Activated CD4-positive, alpha-beta memory T cell treated with anti-CD3 and anti-CD28 coated beads for 36 hours (primary cell): ENCODE measurements at places on chromosomes 16 and 17.
A peak's percentile ranks its signal among the peaks of the same experiment; 100 is the strongest.

DNA sequence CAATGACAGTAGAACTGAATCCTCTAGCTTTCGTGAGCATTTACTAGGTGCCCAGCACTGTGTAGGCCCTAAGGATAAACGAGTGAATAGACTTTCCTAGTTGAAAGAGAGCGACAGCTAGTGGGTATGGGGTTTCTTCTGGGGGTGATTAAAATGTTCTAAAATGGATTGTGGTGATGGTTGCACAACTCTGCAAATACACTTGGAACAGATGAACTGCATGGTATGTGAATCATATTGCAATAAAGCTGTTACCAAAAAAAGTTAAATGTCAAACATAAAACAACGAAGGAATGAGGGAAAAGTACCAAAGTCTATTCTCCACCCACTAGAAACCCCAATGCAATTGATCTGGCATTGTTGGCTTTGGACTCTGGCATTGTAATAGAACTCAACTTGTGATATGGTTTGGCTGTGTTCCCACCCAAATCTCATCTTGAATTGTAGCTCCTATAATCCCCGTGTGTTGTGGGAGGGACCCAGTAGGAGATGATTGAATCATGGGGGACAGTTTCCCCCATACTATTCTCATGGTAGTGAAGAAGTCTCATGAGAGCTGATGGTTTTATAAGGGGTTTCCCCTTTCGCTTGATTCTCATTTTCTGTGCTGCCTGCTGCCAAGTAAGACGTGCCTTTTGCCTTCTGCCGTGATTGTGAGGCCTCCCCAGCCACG lies 70.5 kb downstream of the MARF1 start:
- H3K4me1 ChIP-seq: peaks cover 24% of the 10 kb centered on the region
- H3K27me3 ChIP-seq: no peaks in the 10 kb centered on the region
- H3K36me3 ChIP-seq: peaks cover 7% of the 10 kb centered on the region
- peak overlapping the region; percentile 32 for H3K27ac ChIP-seq
- H3K4me3 ChIP-seq: no peak overlapping the region

GRCh38 chr17:65279456-65279855 lies 142.3 kb downstream of the RGS9 start:
- H3K4me1 ChIP-seq: peaks cover 4% of the 10 kb centered on the region
- H3K27me3 ChIP-seq: peaks cover 13% of the 10 kb centered on the region
- no peak overlapping the region for H3K27ac ChIP-seq

DNA sequence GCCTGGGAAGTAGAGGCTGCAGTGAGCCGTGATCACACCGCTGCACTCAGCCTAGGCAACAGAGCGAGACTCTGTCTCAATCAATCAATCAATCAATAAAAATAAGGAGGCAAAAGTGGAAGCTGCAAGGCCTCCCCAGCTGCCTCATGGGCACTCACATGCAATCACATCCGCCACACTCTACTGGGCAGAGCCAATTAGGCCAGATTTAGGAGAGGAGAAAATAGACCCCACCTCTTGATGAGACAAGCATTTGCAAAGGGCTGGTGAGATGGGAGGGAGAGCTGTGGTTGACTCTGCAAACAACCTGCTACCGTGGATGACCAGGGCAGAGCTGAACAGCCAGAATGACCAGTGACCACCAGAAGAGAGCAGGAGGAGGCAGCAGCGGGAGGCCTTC lies 14.7 kb upstream of the GSG1L start:
- H3K4me3 ChIP-seq: no peak overlapping the region
- no peaks in the 10 kb centered on the region for H3K4me1 ChIP-seq
- no peak for DNase-seq
- H3K27ac ChIP-seq: no peak overlapping the region
- no peaks in the 10 kb centered on the region for H3K36me3 ChIP-seq

DNA sequence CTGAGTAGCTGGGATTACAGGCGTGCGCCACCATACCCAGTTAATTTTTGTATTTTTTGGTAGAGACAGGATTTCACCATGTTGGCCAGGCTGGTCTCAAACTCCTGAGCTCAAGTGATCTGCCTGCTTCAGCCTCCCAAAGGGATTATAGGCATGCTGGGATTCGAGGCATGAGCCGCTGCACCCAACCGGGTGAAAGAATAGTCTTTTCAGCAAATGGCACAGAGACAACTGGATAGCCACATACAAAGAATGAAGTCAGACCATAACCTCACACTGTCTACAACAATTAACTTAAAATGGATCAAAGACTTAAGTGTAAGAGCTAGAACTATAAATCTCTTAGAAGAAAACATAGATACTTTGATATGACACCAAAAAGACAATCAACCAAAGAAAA lies 67.6 kb downstream of the TBC1D16 start:
- no peak for DNase-seq
- no peaks in the 10 kb centered on the region for H3K27me3 ChIP-seq
- no peak overlapping the region for H3K27ac ChIP-seq
- no peak overlapping the region for H3K4me3 ChIP-seq
- no peaks in the 10 kb centered on the region for H3K36me3 ChIP-seq
- no peaks in the 10 kb centered on the region for H3K4me1 ChIP-seq

DNA sequence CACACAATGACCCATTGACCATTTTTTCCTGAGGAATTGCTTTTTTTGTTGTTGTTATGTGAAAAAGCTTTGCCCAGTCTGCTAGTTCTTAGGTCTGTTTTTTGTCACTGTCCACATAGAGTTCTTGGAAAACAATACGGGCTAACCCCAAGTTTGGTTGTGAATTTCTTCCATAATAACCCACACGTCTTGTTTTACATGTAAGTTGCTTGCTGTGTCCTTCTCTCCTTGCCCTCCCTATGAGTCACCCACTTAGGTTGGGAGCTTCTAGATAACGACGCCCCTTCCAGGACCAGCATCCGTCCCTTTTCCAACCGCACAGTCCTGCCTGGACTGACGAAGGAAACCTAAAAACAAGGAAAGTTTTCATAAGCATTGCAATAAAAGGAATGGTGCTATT lies 175.3 kb upstream of the HS3ST3A1 start:
- no peak overlapping the region for H3K4me3 ChIP-seq
- H3K27me3 ChIP-seq: no peaks in the 10 kb centered on the region
- no peak for DNase-seq
- peaks cover 11% of the 10 kb centered on the region for H3K36me3 ChIP-seq
- no peaks in the 10 kb centered on the region for H3K4me1 ChIP-seq
- no peak overlapping the region for H3K27ac ChIP-seq

DNA sequence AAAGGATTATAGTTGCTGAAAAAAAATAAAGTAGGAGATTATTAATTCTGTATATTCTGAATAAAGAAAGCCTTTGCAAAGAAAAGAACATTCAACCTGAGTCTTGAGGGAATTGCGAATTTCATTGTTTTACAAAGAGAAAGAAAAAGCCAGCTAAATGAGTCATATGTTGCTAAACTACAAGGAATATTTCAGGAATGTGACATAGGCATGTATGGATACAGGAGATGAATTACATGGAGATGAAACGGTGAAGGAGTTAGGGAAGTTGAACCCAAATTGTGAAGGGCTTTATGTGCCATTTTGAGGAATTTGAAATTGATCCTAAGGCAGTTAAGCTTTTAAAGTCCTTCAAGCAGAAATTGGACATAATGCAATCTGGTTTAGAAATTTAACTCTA lies 177.3 kb upstream of the RBL2 start:
- DNase-seq: no peak
- peaks cover 40% of the 10 kb centered on the region for H3K36me3 ChIP-seq
- H3K27ac ChIP-seq: no peak overlapping the region

GRCh38 chr16:57778658-57779057 lies 23.6 kb downstream of the KIFC3 start:
- no peaks in the 10 kb centered on the region for H3K4me1 ChIP-seq
- H3K27me3 ChIP-seq: no peaks in the 10 kb centered on the region
- H3K4me3 ChIP-seq: no peak overlapping the region
- H3K36me3 ChIP-seq: no peaks in the 10 kb centered on the region
- no peak for DNase-seq

GRCh38 chr17:10036511-10037061 lies 131.5 kb upstream of the RCVRN start:
- H3K27ac ChIP-seq: no peak overlapping the region
- no peak for DNase-seq
- no peak overlapping the region for H3K4me3 ChIP-seq
- H3K36me3 ChIP-seq: no peaks in the 10 kb centered on the region
- H3K27me3 ChIP-seq: no peaks in the 10 kb centered on the region
- H3K4me1 ChIP-seq: peaks cover 3% of the 10 kb centered on the region

- H3K27ac ChIP-seq: no peak overlapping the region
- peaks cover 24% of the 10 kb centered on the region for H3K4me1 ChIP-seq
- H3K4me3 ChIP-seq: no peak overlapping the region
- H3K27me3 ChIP-seq: peaks cover 2% of the 10 kb centered on the region
These were observed 6.9 kb upstream of the GSE1 start for GRCh38 chr16:85605912-85606841.

DNA sequence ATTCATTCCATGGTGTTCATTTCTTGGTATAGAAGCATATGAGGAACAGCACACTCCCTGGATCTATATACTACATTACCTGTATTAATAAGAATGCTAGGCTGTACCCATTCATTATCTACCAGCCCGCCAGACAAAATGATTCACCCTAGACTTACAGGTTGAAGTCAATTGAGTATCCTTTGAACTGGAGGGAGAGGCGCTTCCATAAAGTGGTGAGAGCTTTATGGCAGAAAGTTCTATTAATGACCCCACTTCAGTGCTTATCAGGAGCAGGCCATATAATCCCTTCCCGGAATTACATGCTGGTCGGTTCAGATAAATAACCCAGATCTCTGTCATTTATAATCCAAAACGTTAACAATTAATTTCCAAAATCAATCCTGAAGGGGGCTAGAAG lies 44.5 kb upstream of the TOX3 start:
- H3K36me3 ChIP-seq: no peaks in the 10 kb centered on the region
- no peaks in the 10 kb centered on the region for H3K27me3 ChIP-seq
- DNase-seq: no peak
- H3K4me1 ChIP-seq: no peaks in the 10 kb centered on the region
- no peak overlapping the region for H3K4me3 ChIP-seq
- H3K27ac ChIP-seq: no peak overlapping the region

DNA sequence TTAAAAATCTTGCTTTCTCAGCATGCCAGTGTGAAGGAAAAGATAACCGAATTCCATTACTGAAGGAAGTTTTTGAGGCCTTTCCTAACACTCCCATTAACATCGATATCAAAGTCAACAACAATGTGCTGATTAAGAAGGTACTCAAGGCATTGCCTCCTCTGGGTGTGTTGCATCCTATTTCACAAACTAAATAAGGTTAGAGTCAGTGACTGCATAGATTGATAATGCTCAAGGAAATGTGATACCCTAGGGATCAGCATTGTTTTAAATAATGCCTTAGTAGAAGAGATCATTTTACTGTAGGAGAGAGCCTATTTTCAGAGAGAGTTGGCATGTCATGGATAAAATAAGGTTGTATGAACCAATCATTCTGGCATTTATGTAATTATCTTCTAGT lies 36.8 kb downstream of the GDPD1 start:
- H3K36me3 ChIP-seq: no peaks in the 10 kb centered on the region
- H3K4me3 ChIP-seq: no peak overlapping the region
- no peak for DNase-seq
- no peaks in the 10 kb centered on the region for H3K27me3 ChIP-seq

DNA sequence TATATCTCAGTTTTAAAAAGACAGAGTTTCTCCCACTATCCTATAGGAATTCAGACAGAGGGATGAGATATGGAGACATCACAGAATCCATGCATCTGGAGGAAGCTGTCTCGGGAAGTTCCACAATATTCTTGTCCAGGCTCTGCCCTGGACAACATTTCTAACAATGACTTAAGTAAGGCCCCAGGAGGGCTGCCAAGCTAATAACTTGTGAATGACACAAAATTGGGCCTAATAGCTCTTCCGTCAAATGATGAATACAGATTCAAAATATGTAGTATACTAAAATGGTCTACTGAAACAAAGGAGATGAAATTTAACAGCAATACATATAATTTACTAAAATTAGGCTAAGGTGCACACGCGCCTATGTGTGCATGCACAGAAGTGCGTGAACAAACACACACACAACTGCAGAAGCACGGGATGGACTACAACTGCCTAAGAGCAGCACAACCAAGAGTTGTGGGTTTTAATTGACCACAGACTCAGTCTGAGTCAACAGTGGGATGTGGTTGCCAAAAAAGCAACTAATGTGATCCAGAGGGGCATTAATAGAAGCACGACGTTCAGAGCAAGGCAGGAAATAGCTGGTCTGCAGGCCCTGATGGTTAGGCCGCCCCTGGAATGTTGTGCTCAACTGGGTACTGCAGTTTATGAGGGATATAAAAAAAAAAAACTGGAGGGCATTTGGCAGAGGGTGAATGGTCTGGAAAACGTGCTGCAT lies 26.3 kb upstream of the HS3ST2 start:
- no peaks in the 10 kb centered on the region for H3K36me3 ChIP-seq
- no peak overlapping the region for H3K4me3 ChIP-seq
- H3K27ac ChIP-seq: no peak overlapping the region
- H3K4me1 ChIP-seq: no peaks in the 10 kb centered on the region
- DNase-seq: no peak
- peaks cover 13% of the 10 kb centered on the region for H3K27me3 ChIP-seq

GRCh38 chr16:82629441-82630027 lies 2.8 kb downstream of the CDH13 start:
- H3K27me3 ChIP-seq: peaks cover 55% of the 10 kb centered on the region
- H3K4me1 ChIP-seq: peaks cover 2% of the 10 kb centered on the region
- no peaks in the 10 kb centered on the region for H3K36me3 ChIP-seq
- DNase-seq: no peak
- H3K27ac ChIP-seq: no peak overlapping the region

GRCh38 chr17:39939588-39940419 lies 12.3 kb downstream of the LRRC3C start:
- H3K36me3 ChIP-seq: no peaks in the 10 kb centered on the region
- H3K27ac ChIP-seq: peak overlapping the region; percentile 46
- H3K4me1 ChIP-seq: peaks cover 19% of the 10 kb centered on the region
- no peak overlapping the region for H3K4me3 ChIP-seq

DNA sequence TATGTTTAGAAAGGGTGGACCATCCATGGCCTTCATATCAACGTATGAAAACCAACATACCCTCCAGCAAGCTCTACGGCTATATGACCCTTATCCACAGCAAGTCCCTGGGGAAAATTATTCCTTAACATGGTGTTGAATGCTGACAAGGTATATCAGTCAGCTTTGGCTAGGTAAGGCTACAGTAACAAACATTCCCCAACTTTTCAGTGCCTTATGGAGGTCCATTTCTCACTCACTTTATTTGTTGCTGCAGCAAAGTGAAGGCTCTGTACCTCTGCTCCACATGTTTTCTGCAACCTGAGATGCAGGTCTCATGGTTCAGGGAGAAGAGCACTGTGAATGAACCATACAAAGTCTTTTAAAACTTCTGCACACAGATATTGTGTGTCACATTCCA lies 83.8 kb upstream of the TOX3 start:
- H3K4me3 ChIP-seq: no peak overlapping the region
- H3K4me1 ChIP-seq: no peaks in the 10 kb centered on the region
- no peak for DNase-seq
- H3K27me3 ChIP-seq: no peaks in the 10 kb centered on the region
- no peak overlapping the region for H3K27ac ChIP-seq
- H3K36me3 ChIP-seq: no peaks in the 10 kb centered on the region
